ENCODE measurements at places on chromosomes 3 and 15. TPM values are rescaled to one million over a fixed set of nuclear protein-coding genes. Genes with fewer than 3 reads are reported as not detected.

Gene ITGB5
- 400 TPM for total RNA-seq

Gene PLS1
- total RNA-seq = 1.1 TPM

Gene ZNF502
- total RNA-seq = 4.0 TPM

Gene ZNF620
- total RNA-seq = 1.1 TPM
